Ovary (tissue), 10 donors: ENCODE measurements at places on chromosomes 12 and 14. TPM values are rescaled to one million over a fixed set of nuclear protein-coding genes. Genes with fewer than 3 reads are reported as not detected.

The WNT1 gene
- not detected for total RNA-seq

The CRACR2A gene
- 5.4 TPM for total RNA-seq

The GUCY2C gene
- total RNA-seq: not detected

The SERPINA1 gene
- 15.1 TPM for total RNA-seq

The CLEC4D gene
- not detected for total RNA-seq

The KRT83 gene
- total RNA-seq: not detected

The FAR2 gene
- total RNA-seq: 1.5 TPM

The GDF3 gene
- not detected for total RNA-seq

The ARG2 gene
- 3.4 TPM for total RNA-seq

The SPIC gene
- total RNA-seq: not detected

The OLR1 gene
- 0.71 TPM for total RNA-seq

The CCDC196 gene
- not detected for total RNA-seq

The GAS2L3 gene
- total RNA-seq: 1.7 TPM

The TROAP gene
- total RNA-seq: 0.36 TPM

The CEP290 gene
- total RNA-seq: 42.7 TPM

The AVPR1A gene
- 1.3 TPM for total RNA-seq

The AMN gene
- total RNA-seq: 1.5 TPM

The CBLN3 gene
- 10.5 TPM for total RNA-seq

The PRH2 gene
- total RNA-seq: 0.95 TPM

The CIDEB gene
- total RNA-seq: 38.4 TPM

The KRT6C gene
- total RNA-seq: not detected

The ITGB7 gene
- 1.7 TPM for total RNA-seq

The PTPN11 gene
- 94.6 TPM for total RNA-seq

The SYT1 gene
- total RNA-seq: 2.5 TPM

The MSRB3 gene
- 14.9 TPM for total RNA-seq

The LRRC10 gene
- not detected for total RNA-seq

The SOAT2 gene
- not detected for total RNA-seq

The C14orf132 gene
- 8.8 TPM for total RNA-seq

The KCNK10 gene
- total RNA-seq: not detected

The PRB2 gene
- not detected for total RNA-seq

The ALDH1L2 gene
- 0.92 TPM for total RNA-seq

The REP15 gene
- 2.4 TPM for total RNA-seq

The FAM90A1 gene
- total RNA-seq: not detected

The TAS2R30 gene
- total RNA-seq: 4.5 TPM

The TSHR gene
- 0.41 TPM for total RNA-seq

The FIGNL2 gene
- total RNA-seq: 0.12 TPM

The WDR89 gene
- total RNA-seq: 18.9 TPM

The CAPZA3 gene
- not detected for total RNA-seq

The PROX2 gene
- not detected for total RNA-seq

The ABCC9 gene
- total RNA-seq: 26.1 TPM

The HOXC9 gene
- 0.35 TPM for total RNA-seq

The ASIC1 gene
- 0.69 TPM for total RNA-seq

The CLEC1B gene
- not detected for total RNA-seq

The CACNA1C gene
- total RNA-seq: 6.8 TPM

The LTBR gene
- 75.3 TPM for total RNA-seq

The SNX6 gene
- 65.7 TPM for total RNA-seq

The FSCB gene
- total RNA-seq: 0.15 TPM

The KLRG1 gene
- total RNA-seq: 0.87 TPM

The BCL11B gene
- total RNA-seq: 0.20 TPM

The GALNT4 gene
- total RNA-seq: 12.5 TPM

The FGD4 gene
- 52.9 TPM for total RNA-seq

The COQ6 gene
- total RNA-seq: 19.3 TPM

The LMNTD1 gene
- 0.56 TPM for total RNA-seq

The SIX6 gene
- not detected for total RNA-seq

The ASPG gene
- 28.8 TPM for total RNA-seq

The MYF5 gene
- not detected for total RNA-seq

The SERPINA9 gene
- total RNA-seq: not detected
